RCC 7860 (cell line): ENCODE measurements at places on chromosomes 2 and 18.

- no peak for DNase-seq
Observed at GRCh38 chr18:38792731-38793130, 1227.1 kb upstream of the CELF4 start.

DNA sequence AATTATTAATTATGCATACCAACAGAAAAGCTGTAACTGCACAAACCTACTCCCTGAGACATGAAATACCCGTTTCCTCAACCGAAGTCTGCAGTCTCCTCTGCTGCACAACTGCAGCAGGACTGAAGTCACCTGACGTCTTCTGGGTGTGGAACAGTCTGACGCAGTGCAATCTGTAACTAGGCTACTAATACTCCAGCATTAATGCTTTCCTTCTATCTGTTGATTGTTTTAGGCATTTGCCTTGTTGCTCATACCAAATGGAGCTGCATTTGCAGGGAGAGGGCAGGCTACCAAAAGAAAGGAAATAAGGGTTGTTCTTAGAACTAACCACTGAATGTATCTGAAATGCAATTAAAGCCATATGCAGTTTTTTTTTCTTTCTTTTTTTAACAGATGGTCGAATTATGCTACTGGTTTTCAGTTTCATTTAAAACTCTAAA is 40.1 kb downstream of the RTN4 start:
- DNase-seq: peak; percentile 41

GRCh38 chr18:77111449-77111848 is 21.1 kb downstream of the MBP start:
- no peak for DNase-seq

DNA sequence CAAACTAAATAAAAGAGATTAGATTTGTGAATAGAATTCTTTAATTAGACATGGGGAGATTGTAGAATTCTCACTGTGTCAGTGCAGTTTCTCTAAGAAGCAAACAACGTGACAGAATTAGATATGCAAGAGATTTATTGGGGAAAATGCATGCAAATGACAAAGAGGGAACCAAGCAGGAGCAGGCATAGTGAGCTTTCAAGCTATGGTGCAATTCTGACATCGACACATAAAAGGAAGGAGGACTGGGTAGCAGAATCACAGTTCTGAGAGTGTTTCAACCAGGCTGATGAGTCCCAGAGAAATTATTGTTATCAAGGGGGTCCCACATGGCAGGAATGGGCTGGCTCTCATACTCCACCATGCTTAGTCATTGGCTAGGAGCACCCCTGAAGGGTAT is 338.4 kb downstream of the FIGN start:
- no peak for DNase-seq

DNA sequence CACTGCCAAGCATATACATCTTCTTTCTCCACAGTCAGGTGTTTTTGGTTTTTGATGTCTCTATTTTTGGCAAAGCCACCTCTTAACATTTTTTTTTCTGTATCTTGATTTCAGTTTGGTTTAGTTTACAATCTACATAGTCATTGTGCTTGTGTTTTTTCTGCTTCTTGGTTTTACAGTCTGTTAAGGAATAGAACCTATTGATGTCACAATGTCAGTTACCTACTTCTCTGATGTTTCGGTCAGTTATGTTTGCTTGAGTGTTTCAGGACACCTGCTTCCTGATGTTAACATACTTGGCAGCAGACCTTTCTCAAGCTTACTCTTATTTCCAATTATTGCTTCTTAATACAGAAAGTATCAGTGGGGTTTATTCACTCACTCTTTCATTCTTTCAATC is 253.3 kb downstream of the SPAG16 start:
- no peak for DNase-seq

GRCh38 chr2:211867845-211868451 is 670.7 kb downstream of the ERBB4 start:
- no peak for DNase-seq

DNA sequence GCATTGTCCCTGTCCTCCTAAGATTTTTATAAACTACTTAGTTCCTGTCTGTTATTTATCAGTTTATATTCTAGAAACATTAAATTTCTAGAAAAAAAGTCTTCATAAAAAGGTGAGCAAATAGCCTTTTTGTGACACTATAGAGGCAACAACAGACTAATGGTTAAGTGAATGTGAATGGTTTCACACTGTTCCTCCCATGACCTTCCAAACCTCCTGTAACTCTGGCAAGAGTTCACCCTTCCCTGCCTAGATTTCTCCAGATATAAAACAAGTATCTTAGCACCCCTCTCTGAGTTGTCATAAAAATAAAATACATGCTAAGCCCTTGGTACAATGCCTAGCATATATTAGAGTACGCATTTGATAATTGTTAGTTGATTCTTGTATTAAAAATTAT is 29.2 kb downstream of the COBLL1 start:
- no peak for DNase-seq

DNA sequence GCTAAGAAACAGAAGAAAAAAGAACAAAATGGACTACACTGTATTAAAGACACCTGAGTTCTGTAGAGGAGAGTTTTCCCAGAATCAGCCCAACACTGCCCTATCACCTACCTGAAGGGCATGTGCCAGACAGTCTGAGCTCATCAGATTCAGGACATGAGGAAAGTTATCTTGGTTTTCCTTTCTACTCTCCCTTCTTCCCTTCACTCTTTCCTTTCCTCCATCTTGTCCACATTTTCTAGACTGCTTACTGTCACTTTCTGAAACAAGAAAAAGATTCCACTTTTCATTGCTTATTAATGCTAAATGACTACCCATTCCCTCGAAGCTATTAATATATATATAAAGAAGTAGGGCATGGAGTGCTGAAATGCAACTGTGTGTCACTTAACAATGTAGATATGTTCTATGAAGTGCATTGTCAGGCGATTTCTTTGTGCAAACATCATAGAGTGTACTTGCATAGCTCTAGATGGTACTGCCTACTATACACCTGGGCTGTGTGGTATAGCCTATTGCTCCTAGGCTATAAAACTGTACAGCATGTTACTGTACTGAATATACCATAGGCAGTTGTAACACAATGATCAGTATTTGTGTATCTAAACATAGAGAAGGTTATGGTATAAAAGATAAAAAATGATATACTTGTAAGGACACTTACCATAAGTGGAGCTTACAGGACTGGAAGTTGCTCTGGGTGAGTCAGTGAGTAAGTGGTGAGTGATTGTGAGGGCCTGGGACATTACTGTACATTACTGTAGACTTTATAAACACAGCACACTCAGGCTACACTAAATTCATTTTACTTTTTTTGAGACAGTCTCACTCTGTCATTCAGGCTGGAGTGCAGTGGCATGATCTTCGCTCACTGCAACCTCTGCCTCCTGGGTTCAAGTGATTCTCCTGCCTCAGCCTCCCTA is 145.5 kb upstream of the ITGA6 start:
- peak; percentile 67 for DNase-seq

DNA sequence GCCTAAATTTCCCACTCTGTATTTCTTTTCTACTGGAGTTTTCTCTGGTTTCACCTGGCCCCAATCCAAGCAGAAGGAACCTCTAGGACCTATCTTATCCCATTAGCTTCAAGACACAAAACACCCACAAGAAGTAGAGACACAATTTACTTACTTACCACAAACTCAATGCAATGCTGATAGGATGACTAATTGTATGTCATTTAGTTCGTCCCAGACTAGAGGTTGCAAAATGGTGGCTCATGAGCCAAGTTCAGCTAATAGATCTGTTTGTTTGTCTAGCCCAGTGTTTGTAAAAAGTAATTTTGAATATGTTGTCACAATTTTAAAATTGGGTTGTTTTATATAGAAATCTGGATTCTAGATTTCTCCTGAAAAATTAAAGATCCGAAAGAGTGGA is 34.7 kb upstream of the ZSWIM2 start:
- no peak for DNase-seq

- DNase-seq: no peak
Observed at GRCh38 chr2:122868646-122869275, 1113.3 kb downstream of the TSN start.

- DNase-seq: peak; percentile 69
Observed at GRCh38 chr18:36706134-36706881, 122.5 kb downstream of the TPGS2 start.

GRCh38 chr2:156157670-156158069 is 174.9 kb downstream of the NR4A2 start:
- DNase-seq: no peak

GRCh38 chr2:190755772-190756415 is 107.0 kb downstream of the NAB1 start:
- DNase-seq: no peak

DNA sequence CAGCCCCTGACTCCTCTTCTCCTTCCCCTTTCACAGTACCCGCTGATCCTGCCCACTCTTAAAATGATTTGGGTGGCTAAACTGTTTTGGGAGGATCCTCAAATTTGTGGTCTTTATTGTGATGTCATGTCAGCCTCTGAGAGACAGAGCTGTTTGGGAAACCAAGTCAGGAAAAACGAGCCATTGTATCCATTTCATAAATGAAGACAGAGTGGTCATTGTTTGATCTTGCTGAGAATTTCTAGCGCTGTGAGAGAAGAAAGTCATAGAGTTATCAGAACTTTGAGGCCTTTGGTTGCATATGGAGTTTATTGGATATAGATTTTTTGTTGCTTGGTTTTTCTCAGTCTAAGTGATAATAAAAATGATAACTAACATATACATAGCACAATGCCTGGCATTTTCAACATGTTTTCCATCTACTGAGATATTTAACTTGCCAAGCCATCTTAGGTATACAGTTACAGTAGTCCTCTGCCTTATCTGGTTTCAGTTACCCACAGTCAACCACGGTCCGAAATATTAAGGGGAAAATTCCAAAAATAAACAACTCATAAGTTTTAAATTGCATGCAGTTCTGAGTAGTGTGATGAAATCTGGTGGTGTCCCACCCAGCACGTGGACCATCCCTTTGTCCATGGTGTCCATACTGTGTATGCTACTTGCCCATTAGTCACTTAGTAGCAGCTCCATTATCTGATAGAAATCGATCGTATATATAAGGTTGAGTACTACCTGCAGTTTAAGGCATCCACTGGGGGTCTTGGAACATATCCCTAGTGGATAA is 105.0 kb upstream of the RASGRP3 start:
- no peak for DNase-seq

GRCh38 chr2:100136310-100136709 is 6.1 kb downstream of the AFF3 start:
- DNase-seq: no peak

DNA sequence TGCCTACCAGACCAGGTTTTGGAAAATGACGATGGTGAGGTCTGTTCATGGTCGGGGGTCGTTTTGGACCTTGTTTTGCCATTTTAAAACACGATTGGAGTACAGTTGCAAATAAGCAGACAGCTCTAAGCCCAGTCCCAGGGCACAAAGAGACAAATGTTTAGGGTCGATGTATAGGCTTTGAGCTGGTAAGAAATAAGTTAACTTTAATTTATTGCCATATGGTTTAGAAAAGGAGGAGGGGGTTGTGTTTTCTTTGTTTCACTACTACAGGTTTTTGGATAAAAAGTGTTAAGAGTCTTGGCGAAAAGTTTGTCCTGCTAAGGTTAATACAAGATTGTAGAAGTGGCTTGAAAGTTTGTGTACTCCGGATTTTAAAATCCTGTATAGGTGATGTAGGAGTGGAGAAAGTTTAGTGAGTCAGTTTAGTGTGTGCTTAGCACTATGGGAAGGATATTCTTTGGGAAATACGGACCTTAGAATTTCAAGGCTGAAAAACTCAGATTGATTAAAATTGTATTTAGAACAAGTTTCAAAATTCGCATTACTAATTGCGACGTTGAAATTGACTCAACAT is 1.3 kb downstream of the KCMF1 start:
- DNase-seq: no peak

GRCh38 chr2:105391763-105392662 is 6.8 kb downstream of the FHL2 start:
- DNase-seq: no peak

DNA sequence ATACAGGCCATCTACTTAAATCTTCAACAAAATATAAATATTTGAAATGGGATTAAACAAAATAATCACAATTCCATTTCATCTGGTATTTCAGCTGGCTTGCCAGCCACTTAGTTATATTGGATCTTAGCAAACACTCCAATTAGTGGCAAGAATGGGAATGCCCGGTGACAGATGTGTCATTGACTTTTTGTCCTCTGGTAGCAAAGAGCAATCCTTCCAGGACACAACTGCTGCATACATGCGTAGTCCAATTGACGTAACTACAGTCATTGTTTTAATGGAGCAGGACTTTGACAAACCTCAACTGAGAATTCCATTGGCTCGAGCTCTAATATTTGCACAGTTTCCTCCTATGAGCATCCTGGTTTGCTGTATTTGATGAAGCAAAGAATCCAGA is 69.9 kb downstream of the RNF152 start:
- DNase-seq: no peak

DNA sequence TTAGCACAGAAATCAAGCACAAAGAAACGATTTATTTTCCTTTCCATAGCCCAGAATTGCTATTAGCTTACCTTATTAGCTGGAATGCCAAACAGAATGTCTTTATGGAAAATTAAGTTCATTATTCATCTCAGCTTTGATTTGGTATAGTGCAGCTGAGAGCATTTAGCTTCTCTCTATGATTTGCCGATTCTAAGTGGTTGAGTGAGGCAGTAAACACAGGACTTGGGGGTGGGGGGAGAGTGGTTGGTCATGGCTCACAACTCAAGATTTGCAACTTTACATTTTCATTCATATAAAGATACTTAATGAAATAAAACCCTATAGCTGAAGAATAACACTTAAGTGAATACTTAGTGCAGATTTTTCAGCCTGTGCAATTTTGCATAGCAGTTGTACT is 395.2 kb downstream of the TGIF1 start:
- DNase-seq: no peak

DNA sequence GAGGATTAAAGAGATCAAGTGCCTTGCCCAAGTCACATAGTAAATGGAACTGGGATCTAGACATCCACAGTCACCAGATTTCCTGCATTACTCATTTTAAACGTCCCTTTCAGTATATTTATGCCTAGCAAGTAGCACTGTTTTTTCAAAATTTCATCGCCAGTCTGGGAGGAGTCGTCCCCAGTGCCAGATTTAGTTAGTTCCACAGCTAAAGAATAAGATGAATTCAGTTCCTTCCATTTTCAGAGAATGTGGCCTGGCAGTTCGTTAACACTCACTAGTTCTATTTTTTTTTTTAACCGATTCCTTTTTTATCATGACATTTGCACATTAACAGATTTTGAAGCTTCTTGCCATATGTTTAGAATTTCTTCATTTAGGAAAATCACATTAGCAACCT is 11.2 kb downstream of the GRP start:
- no peak for DNase-seq

- no peak for DNase-seq
Observed at GRCh38 chr2:217842017-217842416, 160.8 kb downstream of the TNS1 start.
